ENCODE measurements at places on chromosomes 13 and 19.
A peak's percentile ranks its signal among the peaks of the same experiment; 100 is the strongest.

GRCh38 chr13:99949679-99950413, 21.7 kb downstream of the ZIC5 start:
- DNase-seq: no peak

DNA sequence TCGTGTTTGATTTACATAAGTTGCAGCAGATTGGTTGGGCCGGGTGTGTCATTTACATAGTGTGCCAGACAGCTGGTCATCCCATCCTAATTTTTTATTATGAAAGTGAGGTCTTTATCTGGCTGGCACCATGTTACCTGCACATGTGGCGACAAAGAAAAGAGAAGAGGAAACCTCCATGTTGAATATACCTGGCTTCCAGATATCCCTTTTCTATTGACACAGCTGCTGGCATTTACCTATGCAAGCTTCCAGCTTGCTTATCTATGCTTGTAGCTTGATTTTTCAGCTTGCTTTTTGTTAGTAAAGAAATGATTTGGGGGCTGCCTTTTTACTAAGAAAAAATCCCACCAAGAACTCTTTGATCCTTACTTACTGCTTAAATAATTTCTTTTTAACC, 681.3 kb upstream of the SLITRK1 start:
- DNase-seq: peak; percentile 64

DNA sequence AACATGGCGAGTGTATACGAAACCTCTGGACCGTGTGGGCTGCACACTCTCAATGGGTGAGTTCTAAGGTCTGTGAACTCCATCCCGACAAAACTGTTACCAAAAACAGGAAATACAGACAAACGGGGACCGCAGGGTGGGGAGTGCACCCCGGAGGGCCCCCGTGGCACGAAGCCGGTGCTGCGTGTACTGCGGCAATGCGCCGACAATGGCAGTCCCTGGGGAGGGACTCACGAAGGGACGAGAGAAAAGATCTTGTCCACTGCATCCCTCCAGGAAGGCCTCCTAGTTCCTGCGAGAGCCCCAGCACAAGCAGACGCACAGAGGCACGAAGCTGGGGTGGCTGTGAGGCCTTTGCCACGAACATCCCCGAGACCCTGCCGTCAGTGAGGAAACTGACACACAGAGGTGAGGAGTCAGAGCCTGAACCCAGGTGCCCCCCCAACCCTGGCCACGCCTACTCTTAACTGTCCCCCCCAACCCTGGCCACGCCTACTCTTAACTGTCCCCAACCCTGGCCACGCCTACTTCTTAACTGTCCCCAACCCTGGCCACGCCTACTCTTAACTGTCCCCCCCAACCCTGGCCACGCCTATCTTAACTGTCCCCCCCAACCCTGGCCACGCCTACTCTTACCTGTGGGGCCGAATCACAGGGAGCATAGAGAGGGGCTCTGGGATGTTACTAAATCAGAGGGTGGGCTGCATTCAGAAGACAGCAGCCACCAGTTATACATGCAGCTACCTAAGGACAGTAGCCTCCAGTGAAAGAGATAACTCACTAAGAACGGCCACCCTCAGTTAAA, 4.2 kb downstream of the MED16 start:
- DNase-seq: no peak

DNA sequence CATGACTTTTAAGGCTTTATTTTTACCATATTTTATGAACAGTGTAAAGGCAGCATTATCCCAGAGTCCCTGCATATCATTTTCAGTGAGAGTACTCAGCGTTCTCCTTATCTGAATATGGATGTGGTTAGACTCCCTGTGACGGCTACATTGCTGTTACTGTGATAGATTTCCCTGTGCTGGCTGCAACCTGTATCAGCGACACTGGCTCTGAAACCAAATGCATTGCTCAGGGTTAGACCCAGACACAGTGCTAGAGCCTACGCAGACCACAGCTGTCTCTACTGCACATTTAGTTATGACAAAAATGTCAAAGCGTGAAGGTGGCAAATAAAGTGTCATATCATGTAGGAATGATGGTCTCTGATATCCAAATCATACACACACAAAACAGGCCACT, 138.0 kb downstream of the ENOX1 start:
- no peak for DNase-seq

DNA sequence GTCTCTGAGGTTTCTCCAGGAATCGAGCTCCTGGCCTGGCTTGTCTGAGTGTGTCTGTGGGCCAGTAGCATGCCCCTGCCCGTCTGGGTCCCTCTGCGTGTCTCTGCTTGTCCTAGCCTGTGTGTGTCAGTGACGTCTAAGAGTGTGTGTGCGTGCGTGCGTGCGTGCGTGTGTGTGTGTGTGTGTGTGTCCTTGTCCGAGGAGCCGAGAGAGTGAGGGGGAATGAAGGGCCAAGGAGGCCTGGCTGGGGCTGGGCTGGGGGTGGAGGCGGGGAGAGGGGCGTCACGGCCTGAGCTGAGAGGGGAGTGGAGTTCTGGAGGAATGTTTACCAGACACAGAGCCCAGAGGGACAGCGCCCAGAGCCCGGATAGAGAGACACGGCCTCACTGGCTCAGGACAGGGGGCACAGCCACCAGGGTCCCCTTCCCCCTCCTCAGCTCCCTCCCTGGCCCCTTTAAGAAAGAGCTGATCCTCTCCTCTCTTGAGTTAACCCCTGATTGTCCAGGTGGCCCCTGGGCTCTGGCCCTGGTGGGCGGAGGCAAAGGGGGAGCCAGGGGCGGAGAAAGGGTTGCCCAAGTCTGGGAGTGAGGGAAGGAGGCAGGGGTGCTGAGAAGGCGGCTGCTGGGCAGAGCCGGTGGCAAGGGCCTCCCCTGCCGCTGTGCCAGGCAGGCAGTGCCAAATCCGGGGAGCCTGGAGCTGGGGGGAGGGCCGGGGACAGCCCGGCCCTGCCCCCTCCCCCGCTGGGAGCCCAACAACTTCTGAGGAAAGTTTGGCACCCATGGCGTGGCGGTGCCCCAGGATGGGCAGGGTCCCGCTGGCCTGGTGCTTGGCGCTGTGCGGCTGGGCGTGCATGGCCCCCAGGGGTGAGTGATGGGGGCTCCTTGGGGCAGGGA, at the start of gene AXL:
TSS of gene AXL (plus strand) at position 609 of the 893 bp plus-strand sequence. CDS start at position 779, 170 bp downstream.
- peak; percentile 23 for DNase-seq

DNA sequence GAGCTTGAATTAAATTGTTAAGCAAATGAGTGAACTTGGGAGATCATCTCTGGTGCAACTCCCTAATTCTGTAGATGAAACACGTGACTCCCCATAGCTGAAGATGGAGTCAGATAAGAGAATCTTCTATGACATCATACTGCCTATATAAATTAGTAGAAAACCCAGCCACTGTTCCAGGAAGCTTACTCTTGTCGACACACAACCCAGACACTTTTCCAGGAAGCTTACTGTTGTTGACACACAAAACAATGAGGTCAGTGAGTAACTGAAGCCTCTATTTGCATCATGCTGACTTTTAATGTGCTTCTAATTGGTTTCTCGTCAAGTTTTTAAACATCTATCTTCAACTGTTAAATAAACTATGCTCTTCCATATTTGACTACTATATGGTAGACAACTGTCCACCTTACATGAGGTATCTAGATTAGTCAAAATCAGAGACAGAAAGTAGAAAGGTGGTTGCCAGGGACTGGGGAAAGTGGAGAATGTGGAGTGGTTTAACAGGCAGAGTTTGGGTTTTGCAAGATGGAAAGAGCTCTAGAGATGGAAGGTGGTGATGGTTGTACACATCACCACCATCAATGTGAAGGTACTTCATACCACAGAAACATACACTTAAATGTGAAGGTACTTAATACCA, 168.2 kb downstream of the FGF14 start:
- peak; percentile 45 for DNase-seq

- DNase-seq: peak; percentile 91
These were observed 82.8 kb upstream of the MTIF3 start for GRCh38 chr13:27533155-27533643.

DNA sequence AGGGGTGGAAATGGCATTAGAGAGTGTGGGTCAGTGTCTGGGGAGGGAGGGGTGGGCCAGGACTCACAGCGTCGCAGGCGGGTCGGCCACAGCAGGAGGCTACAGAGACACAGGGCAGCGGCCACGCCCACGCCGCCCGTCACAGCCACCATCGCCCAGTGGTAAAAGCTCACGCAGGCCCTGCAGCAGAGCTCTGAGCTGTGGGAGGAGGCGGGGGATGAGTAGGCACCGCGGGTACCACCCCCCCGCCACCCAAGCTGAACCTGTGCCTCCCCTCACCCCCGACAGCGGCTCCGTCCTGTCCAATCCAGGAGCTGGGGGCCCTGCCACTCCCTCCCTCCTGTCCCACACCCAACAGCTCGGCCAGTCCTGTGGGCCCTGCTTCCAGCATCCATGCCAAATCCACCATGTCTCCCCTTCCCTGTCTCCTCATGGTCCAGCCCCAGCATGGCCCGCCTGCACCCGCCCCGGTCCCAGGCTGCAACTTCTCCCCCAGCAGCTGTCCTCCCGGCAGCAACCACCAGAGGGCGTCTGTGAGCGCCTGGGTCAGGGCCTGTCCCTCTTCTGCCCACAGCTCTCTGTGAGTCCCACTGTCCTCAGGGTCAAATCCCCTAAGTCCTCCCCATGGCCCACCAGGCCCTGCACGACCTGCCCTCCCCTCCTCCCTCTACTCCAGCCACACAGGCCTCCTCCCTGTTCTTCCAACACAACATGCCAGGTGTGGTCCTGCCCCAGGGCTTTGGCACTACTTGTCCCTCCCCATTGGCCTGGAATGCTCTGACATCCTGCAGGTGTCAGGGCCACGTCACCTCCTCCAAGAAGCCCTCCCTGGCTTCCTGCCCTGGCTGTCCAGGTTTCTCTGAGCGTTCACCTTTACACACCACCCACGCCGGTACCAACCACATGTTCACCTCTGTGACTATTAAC, 6.0 kb downstream of the TEKTIP1 start:
- DNase-seq: peak; percentile 67

- no peak for DNase-seq
These were observed 408.4 kb downstream of the SPRY2 start for GRCh38 chr13:79932556-79932955.

GRCh38 chr19:43928820-43929219, 6.3 kb downstream of the ZNF45 start:
- DNase-seq: no peak

DNA sequence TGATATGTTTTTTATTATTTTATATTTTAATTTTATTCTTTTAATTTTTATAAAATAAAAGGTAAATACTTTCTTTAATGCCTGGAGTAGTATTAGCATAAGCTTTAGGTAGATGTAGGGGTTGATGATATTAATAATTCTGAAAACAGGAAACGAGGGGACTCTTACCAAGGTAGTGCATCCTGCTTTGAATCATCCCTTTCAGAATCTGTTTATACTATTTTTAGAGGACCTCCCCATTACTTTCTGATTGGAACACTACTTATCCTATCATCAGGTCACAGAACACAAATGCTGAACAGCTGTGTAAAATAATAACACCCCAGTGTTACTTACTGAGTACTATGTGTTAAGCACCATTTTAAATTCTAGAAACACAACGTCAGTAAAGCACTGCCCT, 27.3 kb downstream of the COG6 start:
- DNase-seq: no peak

DNA sequence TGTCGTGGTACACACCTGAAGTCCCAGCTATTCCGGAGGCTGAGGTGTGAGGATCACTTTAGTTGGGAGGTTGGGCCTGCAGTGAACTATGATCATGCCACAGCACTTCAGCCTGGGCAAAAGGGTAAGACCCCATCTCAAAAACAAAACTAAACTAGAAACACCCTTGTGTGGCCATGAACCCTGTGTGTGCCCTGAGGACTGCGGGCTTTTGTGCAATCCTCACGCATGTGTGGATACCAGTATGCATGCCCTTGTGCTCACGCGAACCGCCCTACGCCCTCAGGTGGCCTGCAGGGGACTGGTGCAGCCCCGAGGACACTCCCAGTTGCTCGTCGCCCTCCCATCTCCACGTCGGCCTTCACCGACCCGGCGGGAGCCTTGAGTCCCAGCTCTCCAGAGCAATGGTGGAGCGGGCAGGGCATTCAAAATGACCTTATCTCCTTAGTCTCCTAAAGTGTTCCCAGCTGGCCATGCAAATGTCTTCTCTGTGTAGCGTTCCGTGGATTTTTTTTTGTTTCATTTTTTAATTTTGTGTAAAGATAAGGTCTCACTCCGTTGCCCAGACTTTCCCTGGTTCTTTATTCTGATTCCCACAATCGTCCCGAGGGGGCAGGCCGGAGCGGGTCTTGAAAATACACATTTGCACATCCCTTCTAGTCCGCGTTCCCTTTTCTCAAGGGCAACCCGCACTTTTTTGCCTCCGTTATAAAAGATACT, 868 bp upstream of the EGLN2 start:
- peak; percentile 96 for DNase-seq

DNA sequence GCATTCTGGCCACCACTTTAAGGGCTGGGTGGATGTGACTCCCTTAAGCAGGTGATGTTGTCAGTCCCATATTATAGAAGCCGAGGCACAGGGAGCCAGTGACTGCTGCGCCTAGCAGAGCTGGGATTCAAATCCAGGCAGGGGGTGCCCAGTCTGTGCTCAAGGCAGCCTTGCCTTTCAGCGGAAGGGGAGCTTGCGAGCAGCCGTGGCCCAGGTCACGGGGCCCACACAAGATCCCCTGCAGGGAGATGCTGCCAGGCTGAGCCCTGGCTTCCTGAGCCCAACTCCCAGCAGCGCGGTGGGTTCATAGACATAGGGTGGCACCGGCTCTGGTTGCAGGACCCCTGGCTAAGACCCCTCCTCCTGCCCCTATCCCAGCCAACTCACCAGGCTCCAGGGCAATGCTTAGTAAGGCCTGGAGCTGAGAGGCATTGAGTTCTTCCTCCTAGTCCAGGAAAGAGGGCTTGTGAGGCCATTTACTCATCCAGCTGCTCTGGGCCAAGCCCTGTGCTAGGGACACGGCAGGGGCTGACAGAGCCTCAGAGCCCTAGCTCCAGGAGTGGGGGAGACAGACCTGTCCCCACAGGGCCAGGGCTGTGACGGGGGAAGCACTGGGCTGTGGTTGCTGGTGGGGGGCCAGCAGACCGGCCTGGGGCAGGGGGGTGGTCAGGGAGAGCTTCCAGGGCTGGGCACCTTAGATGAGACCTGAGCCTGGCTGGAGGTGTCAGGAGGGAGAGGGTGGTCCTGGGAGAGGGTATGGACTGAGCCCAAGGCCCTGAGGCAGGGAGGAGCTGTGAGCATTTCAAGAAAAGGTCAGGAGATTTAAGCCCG, 9.6 kb downstream of the CAPN12 start:
- DNase-seq: peak; percentile 81

- DNase-seq: no peak
These were observed 1.6 kb downstream of the ADGRE3 start for GRCh38 chr19:14673088-14673487.

- no peak for DNase-seq
These were observed 327.3 kb downstream of the COG6 start for GRCh38 chr13:39982745-39983144.

DNA sequence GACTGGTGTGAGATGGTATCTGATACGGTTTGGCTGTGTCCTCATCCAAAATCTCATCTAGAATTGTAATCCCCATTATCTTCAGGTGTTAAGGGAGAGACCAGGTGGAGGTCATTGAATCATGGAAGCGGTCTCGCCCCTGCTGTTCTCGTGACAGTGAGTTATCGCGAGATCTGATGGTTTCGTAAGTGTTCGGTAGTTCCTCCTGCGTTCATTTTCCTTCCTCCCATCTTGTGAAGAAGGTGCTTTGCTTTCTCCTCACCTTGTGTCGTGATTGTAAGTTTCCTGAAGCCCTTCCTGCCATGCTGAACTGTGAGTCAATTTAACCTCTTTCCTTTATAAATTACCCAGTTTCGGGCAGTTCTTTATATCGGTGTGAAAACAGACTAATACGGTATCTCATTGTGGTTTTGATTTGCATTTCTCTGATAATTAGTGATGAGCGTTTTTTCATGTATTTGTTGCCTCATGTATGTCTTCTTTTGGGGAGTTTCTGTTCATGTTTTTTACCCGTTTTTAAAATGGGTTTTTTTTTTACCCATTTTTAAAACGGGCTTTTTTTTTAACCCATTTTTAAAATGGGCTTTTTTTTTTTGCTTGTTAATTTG, 102.8 kb upstream of the SLC10A2 start:
- no peak for DNase-seq

Measured in DMS53 (cell line).